ENCODE measurements at places on chromosomes 6 and 20.

- DNase-seq, result no peak
Observed at GRCh38 chr6:108661982-108662381, 101.3 kb downstream of the FOXO3 start.

GRCh38 chr20:61254881-61255626 is 3.0 kb downstream of the CDH4 start:
- DNase-seq, result no peak

- DNase-seq, result no peak
Observed at GRCh38 chr20:37845241-37845681, 57.7 kb upstream of the VSTM2L start.

- no peak for DNase-seq
Observed at GRCh38 chr20:34983089-34983820, 27.6 kb downstream of the MYH7B start.

DNA sequence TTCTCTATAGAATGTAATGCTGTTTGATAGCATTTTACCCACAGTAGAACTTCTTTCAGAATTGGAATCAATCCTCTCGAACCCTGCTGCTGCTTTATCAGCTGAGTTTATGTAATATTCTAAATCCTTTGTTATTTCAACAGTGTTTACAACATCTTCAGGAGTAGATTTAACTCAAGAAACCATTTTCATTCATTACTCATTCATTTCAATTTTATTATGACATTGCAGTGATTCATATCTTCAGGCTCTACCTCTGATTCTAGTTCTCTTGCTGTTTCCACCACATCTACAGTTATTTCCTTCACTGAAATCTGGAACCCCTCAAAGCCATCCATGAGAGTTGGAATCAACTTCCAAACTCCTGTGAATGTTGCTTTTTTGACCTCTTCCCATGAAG is 93.7 kb downstream of the ZFAND3 start:
- no peak for DNase-seq
